ENCODE measurements at places on chromosomes 7 and 10.

GRCh38 chr7:152751449-152752141 lies 8.0 kb upstream of the ACTR3B start:
- no peak for DNase-seq

DNA sequence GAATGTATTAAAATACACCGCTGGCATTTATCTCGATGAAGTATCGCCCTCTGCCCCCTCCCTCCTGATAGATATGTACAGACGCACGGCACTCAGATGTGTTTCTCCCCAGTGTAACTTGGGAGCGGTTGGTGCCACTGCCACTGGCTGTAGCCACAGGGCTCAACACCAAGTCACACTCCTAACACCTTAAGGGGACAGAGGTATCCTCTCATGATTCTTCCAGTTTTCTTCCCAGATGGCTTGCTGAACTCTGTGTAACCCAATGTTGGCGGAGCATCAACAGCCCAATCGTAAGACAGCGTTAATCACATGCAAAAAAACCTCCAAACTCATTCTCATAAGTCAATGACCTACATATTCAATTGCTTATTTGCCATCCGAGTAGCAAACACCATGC lies 35.5 kb downstream of the CTBP2 start:
- no peak for DNase-seq

DNA sequence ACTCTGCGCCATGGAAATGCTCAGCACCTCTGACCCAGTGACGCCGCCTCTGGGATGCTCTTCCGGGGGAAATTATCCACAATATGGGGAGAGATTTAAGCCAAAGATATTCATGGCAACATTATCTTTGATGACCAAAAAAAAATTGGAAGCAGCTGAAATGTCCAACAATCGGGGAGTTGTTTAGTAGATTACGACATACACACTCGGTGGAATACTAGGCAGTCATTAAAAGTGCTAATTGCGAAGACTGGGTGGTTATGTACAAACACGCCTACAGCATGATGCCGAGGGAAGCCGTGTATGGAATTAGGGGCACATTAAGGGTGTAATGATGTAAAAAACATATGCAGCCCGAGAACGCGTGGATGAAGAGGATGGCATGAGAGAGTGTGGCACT lies 75.2 kb downstream of the UNCX start:
- no peak for DNase-seq

DNA sequence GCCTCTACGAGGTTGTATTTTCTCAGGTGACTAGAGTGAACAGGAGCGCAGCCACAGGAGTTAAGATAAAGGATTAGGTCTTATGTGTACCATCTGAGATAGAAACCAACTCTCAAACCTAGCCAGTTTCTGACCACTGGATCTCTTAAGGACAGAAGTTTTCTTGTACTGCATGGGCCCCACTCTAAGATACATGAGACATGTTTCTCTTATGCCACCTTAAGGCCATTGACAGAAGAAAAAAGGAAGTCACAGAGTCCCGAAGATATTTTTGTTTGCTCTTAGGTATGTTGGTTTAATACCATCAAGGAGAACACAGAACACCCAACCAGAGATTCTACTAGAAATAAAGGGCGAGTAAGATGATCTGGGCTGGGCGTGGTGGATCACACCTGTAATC lies 335.8 kb downstream of the FRMD4A start:
- DNase-seq: no peak

- DNase-seq: no peak
Observed at GRCh38 chr10:114343623-114344505, 60.4 kb downstream of the AFAP1L2 start.

DNA sequence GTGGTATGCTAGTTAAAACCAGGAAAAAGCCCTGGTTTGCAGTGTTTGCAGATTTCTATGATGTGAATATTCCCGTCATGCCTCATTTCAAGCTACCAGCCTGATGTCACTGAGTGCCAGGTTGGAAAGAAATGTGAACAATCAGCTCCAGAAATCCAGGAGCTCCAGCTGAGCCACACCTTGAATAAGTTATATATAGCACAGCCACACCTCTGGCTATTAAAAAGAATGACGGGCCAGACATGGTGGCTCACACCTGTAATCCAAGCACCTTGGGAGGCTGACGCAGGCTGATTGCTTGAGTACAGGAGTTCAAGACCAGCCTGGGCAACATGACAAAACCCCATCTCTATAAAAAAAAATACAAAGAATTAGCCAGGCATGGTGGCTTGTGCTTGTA lies 18.7 kb upstream of the SLF2 start:
- DNase-seq: no peak

GRCh38 chr10:32054094-32054493 lies 2.1 kb downstream of the KIF5B start:
- DNase-seq: no peak

DNA sequence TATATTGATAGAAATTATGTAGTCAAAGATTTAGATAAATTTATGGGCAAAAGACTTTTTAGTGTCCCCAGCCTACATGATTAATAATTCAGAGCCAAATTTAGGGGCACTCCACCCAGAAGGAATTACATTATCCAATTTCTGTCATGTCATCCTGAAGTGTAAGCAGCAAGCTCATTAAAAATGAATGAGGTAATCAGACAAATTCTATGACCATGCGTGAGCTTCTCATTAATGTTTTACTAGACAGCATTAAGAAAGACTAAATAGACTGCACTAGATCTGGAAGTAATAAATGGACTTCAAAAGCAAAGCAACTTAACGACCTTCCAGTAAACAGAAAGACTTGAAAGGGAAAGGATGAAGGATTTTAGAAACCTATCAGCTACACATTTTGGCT lies 22.7 kb upstream of the TRUB1 start:
- no peak for DNase-seq

DNA sequence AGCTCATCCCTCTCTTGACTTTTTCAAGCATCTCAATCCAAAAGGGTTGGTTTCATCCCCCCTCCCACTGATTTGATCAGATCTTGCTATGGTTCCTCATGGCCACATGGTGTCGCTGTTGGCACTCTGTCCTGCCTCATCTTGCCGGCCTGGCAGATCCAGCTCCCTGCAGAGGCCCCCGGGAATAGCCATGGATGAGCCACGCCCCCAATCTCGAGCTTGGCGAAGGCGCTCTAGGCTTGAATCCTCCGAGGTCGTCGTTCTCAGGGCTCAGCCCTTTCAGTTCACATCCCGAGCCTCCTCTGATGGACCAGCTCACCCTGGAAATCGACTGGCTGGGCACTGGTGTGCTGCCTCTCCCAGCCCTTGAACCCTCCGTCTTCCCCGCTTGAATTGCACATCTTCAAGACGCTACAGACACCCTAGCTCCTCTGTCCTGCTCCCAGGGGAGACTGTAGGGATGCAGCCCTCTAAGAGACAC lies 628.7 kb downstream of the TYW1 start:
- no peak for DNase-seq

DNA sequence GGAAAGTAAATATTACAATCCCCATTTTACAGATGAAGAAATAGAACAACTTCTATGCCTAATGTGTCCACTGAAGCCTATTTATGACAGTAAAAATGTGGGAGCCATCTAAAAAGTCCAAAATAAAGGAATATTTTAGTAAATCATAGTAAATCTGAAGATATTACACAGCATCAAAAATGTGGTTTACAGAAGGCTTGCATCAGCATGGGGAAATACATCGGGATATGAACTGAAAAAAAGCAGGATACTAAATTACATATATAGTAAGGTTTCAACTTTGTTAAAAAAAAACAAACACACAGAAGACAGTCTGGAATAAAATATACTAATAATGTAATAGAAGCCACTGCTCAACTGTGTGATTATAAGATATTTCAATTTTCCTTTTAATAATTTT lies 20.8 kb downstream of the CPA1 start:
- DNase-seq: no peak

DNA sequence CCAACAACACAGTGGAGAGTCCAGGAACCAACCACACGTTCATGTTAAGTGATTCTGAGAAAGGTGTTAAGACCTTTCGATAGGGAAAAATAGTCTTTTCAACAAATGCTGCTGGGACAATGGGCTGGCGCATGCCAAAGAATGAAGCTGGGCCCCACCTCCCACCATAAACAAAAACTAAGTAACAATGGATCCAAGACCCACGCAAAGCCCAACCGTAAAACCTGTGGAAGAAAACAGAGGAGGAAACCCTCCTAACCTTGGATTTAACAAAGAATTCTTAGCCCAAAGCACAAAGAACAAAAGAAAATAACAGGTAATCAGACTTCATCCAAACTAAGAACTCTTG lies 272.8 kb downstream of the ELFN1 start:
- no peak for DNase-seq

Measured in stimulated activated CD4-positive, alpha-beta T cell treated with anti-CD3 and anti-CD28 coated beads, Interleukin-1b, Interleukin-23, amount 100 ng/mL, for 1 hour (primary cell).